ENCODE measurements at places on chromosomes 12 and 14. TPM values are rescaled to one million over a fixed set of nuclear protein-coding genes. Genes with fewer than 3 reads are reported as not detected.

The HOXC5 gene
- total RNA-seq: 1.8 TPM

The PGF gene
- 75.3 TPM for total RNA-seq

The CRADD gene
- total RNA-seq: 57.9 TPM

The NUBPL gene
- 9.2 TPM for total RNA-seq

The RGS6 gene
- total RNA-seq: 1.4 TPM

The ZFHX2 gene
- total RNA-seq: 0.49 TPM

The NANOG gene
- total RNA-seq: 0.27 TPM

The LIN7A gene
- 0.41 TPM for total RNA-seq

The KCNC2 gene
- total RNA-seq: not detected

The CDK17 gene
- 97.6 TPM for total RNA-seq

DNA sequence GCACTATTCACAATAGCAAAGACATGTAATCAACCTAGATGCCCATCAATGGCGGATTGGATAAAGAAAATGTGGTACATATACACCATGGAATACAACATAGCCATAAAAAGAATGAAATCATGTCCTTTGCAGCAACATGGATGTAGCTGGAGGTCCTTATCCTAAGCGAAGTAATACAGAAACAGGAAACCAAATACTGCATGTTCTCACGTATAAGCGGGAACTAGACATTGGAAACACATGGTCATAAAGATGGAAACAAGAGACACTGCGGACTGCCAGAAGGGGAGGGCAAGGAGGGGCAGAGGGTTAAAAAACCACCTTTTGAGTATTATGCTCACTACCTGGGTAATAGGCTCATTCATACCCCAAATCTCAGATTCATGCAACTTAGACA is 234.1 kb upstream of the PLXNC1 start:
- H3K4me3 ChIP-seq: no peak overlapping the region
- H3K4me1 ChIP-seq: peaks cover 27% of the 10 kb centered on the region
- no peak for DNase-seq
- no peaks in the 10 kb centered on the region for H3K36me3 ChIP-seq

DNA sequence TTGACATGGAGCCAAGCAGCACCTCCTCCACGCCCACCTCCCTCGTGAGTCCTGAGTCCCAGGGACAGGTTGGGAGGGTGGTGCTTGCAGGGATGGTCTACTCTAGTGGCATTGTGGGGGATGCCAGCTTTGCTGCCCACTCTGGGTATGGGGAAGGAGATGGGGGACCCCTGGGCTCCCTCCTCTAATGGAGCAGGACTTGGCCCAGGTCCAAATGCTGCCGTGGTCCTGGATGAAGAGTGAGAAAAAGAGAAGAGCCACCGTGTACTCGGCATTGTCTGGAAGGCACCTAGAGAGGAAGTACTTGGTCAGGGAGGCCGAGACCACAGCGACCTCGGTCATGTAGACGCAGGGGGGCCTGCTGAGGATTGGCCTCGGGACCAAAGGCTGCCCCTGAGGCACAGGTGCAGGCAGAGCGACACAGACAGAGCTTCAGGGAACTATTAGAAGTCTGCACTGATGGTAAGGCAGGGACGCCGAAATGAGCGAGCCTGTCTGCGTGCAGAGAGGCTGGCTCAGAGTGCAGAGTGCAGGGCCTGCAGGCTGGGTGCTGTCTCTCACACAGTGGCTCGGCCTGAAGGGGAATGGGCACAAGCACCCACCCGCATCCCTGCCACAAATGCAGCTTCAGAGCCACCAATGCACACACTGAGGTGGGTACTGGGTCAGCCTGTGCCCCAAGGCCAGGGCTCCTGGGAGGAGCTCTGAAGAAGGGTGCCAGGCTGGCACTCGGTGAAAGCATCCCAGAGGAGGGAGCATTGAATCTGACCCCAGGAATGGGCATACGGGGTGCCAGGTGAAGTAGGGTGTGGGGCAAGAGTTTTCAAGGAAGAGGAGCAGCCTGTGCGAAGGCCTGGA is 17.4 kb downstream of the NGB start:
- H3K4me1 ChIP-seq: no peaks in the 10 kb centered on the region
- no peaks in the 10 kb centered on the region for H3K36me3 ChIP-seq
- H3K4me3 ChIP-seq: no peak overlapping the region
- H3K27me3 ChIP-seq: no peaks in the 10 kb centered on the region
- H3K27ac ChIP-seq: no peak overlapping the region
- DNase-seq: no peak

- H3K27ac ChIP-seq: no peak overlapping the region
- no peak overlapping the region for H3K4me3 ChIP-seq
- no peaks in the 10 kb centered on the region for H3K36me3 ChIP-seq
- no peak for DNase-seq
- H3K27me3 ChIP-seq: no peaks in the 10 kb centered on the region
These were observed 96.0 kb downstream of the PTPRR start for GRCh38 chr12:70824511-70824910.

DNA sequence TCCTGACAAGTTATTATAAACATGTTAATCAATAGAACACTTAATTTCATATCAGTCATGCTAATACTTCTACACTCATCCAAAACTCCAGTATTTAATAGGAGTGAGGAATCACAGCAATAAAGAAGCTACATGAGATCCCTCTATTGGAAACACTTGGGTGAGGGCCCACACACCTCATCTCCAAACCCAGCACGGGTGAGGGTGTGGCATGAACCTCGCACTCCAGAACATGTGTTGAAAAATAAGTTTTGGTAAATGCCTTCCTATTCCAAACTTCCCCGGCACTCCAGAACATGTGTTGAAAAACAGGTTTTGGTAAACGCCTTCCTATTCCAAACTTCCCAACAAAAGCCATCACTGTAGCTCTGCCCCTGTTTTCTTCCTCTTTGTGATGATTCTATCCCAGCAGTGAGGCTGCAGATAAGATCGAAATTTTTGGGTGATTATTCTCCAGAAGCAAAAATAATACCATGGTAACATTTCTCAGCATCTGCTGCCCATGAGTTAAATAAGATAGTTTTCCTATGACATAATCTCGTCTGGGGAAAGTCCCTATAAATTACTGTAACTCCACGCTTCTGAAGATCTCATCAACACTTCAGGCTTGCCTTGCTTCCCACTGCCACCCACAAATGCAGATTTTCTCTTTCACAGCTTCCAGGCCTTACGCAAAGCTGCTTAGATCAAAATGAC is 24.4 kb upstream of the PTPRB start:
- no peak overlapping the region for H3K4me3 ChIP-seq
- H3K27ac ChIP-seq: no peak overlapping the region
- no peak for DNase-seq
- no peaks in the 10 kb centered on the region for H3K36me3 ChIP-seq
- H3K27me3 ChIP-seq: no peaks in the 10 kb centered on the region

DNA sequence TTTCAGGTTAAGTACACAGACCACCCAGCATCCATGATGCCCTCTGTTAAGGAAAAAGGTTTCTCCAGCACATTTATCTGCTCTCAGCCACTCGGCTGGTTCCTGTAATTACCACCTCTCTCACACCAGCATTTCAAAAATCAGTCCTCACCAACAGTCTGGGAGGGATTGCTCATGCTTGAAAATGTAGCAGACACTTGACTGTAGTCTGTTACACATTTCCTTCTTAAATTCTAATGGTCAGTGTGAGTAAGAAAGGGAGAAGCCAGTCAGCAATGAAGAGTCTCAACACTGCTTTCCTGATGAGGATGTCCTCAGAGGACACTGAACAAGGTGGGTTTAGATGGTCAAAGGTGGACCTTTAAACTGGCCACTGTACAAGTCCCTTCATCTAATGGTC is 6.0 kb downstream of the ZBTB39 start:
- H3K27me3 ChIP-seq: no peaks in the 10 kb centered on the region
- H3K4me3 ChIP-seq: no peak overlapping the region
- peaks cover 6% of the 10 kb centered on the region for H3K4me1 ChIP-seq
- no peak for DNase-seq

DNA sequence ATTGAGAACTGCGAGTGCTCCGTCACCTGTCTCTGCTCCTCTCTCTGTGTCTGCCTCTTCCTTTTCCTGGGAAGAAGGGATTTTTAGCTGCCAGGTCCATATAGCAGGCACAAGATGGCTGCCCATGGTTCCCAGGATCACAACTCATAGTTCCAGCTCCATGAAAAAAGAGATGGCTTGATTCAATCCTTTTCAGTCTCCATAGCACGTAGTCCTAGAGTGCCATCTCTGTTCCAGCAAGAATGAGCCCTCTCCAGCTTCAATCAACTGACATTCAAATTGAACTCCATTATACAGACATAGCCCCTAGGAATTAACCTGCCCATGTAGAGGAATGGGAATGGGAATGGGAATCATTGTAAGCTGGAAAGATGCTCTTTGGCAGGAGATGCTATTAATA is 34.7 kb upstream of the RTRAF start:
- H3K4me1 ChIP-seq: no peaks in the 10 kb centered on the region
- DNase-seq: no peak
- no peaks in the 10 kb centered on the region for H3K36me3 ChIP-seq
- H3K4me3 ChIP-seq: no peak overlapping the region
- no peak overlapping the region for H3K27ac ChIP-seq

DNA sequence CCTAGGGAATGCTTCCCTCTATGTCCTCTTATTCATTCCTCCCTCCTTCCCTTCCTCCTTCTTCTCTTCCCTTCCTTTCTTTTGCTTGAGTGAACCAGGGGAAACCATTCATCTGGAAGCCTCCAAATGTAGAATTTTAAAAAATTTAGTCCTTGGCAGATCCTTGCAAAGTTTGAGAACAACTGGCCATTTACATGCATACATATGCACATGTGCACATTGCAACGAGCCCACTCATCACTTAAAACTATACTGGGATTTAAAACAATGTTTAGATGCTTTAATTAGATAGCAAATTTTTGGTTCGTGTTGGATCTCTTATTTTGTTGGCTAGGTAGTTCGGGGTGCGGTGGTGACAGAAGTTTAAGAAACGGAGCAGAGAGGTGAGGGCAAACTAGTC is 68.0 kb upstream of the HMGA2 start:
- no peak overlapping the region for H3K27ac ChIP-seq
- no peaks in the 10 kb centered on the region for H3K4me1 ChIP-seq
- H3K27me3 ChIP-seq: no peaks in the 10 kb centered on the region
- no peak overlapping the region for H3K4me3 ChIP-seq
- H3K36me3 ChIP-seq: no peaks in the 10 kb centered on the region
- no peak for DNase-seq

- no peaks in the 10 kb centered on the region for H3K4me1 ChIP-seq
- no peak for DNase-seq
- H3K4me3 ChIP-seq: no peak overlapping the region
- H3K27me3 ChIP-seq: no peaks in the 10 kb centered on the region
These were observed 5.3 kb downstream of the DYRK4 start for GRCh38 chr12:4567073-4567881.

DNA sequence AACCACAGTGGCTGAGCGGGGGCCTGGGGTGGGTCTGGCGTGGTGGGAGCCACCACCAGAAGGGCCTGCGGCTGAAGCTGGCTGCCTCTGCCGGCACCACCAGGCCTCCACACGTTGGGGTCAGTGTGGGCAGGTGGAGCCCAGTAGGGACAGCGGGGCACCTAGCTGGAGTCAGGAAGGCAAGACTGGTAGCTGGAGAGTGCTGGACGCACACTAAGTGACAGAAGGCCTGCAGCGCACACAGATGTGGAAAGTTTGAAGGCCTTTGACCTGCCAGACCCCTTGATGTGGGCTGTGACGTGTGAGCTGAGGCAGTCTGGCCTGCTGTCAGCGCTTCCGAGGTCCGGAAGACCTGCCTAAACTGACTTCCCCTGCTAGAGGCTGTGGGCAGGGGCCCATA is 26.3 kb downstream of the RIN3 start:
- no peak for DNase-seq
- peak overlapping the region; percentile 94 for H3K27ac ChIP-seq
- no peaks in the 10 kb centered on the region for H3K27me3 ChIP-seq
- no peaks in the 10 kb centered on the region for H3K36me3 ChIP-seq
- H3K4me1 ChIP-seq: peaks cover 21% of the 10 kb centered on the region

- H3K27ac ChIP-seq: no peak overlapping the region
- no peaks in the 10 kb centered on the region for H3K27me3 ChIP-seq
- H3K36me3 ChIP-seq: no peaks in the 10 kb centered on the region
These were observed 91.9 kb downstream of the BICD1 start for GRCh38 chr12:32198555-32198954.

DNA sequence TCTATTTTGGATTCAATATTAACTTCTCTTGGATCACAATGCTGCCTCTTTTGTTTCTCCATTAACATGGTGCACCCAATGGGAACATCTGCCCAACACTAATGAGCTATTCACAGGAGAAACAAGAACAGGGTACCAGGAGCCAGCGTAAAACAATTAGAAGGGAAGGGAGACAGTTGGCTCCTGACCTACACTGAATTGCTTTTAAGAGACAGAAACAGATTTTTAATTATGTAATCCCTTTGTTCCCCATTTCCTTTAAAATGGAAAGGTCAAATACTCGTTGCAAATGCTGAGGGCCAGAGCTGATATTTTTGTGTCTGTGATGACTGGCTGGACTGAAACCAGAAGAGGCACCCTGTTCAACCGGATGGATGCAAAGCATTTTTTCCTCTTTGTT is 108.3 kb downstream of the SEC23A start:
- H3K36me3 ChIP-seq: no peaks in the 10 kb centered on the region
- H3K4me1 ChIP-seq: no peaks in the 10 kb centered on the region
- H3K4me3 ChIP-seq: no peak overlapping the region
- H3K27me3 ChIP-seq: no peaks in the 10 kb centered on the region
- no peak for DNase-seq
- H3K27ac ChIP-seq: no peak overlapping the region

DNA sequence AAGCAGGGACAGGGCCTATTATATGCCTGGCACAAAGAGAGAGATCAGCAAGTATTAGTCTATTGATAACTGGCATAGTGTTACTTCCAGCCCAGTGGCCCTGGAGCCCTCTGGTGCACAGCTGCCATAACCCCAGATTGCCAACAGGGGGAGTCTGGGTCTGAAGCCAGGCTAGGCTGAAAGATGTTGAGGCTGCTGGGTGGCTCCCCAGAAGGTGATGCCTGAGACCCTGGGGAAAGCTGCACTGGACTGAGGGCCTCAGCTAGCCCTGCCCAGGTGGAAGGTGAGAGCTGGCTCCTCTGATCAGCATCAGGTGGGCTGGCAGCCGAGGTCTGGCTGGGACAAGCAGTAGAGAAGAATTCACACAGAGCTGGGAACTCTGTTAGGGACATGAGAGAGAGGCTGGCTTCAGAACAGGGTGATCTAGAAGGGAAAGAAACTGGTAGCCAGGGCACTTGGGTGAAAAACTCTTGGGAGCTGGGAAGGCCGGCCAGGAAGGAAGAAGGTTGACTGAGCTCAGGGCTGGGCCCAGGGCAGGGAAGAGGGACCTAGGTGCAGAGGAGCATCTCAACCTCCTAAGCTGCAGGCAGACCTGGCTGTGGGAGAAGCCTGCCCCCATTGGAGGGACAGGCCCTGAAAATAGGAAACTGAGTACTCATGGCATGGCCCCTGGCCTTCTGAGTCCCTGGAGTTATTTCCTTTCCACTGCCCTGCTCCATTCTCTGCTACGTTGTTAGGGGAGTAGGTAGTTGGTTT is 3.9 kb downstream of the GZMH start:
- no peaks in the 10 kb centered on the region for H3K27me3 ChIP-seq
- no peak for DNase-seq
- no peaks in the 10 kb centered on the region for H3K36me3 ChIP-seq
- H3K27ac ChIP-seq: no peak overlapping the region
- H3K4me1 ChIP-seq: no peaks in the 10 kb centered on the region
